ENCODE measurements at places on chromosomes 4 and X. TPM values are rescaled to one million over a fixed set of nuclear protein-coding genes. Genes with fewer than 3 reads are reported as not detected.

DNA sequence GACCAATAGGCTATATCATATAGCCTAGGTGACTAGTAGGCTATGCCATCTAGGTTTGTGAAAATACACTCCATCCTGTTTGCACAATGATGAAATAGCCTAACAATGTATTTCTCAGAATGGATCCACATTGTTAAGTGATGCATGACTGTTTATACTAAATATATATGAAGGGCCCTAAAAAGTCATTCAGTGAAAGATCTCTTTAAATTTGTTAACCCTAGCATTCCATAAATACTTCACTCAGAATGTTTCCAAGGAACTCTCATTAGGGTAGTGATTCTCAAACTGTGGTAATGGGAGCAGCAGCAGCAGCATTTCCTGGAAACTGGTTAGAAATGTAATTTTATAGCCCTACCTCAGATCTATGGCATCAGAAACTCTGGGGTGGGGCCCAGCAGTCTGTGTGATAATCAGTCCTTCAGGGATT is 74.9 kb downstream of the PRRG1 start:
- no peak for DNase-seq

DNA sequence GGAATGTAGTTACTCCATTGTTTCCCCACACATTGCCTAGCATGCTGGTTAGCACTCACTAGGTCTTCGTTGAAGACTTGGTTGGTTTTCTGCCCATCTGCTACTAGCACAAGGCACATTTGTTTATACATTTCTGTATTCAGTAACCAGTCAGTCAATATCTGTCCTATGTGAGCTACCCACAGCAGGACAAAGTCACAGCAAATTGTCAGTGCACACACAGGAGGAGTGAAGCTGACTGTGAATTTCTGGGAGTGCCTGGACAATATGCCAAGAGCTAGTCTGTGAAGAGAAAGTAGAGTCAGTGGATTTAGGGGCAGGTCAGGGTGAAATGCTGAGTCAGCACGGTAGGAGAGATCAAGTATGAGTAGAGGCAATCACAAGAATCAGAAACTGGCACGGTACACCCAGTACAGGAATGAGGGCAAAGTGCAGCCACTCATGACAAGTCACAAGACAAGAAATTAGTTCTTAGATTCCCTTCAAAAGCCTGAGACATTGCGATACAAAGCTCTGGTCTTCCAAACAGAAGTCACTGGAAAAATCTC is 1049.8 kb upstream of the POU3F4 start:
- DNase-seq, result no peak

DNA sequence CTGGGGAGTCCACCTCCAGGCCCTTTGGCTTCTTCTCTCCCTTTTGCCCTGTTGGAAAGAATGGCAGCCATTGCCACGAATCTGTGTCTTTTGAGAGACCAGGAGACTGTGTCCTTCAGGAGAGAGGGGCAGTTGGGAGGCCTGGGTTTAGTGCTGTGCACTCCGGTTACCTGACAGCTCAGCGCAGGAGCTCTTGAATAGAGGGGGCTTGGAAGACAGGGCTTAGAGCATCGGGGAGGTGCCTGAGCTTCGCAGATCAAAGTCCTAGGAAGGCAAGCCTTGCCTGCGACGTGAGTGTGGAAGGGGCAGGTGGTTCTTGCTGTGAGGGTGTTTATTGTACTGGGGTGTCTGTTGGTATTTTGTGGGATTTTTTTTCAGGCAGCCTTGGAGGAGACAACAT is 41.9 kb upstream of the TADA2B start:
- DNase-seq, result no peak

GRCh38 chrX:102849396-102849795 is 87.7 kb upstream of the RAB40AL start:
- DNase-seq, result no peak

Gene ELF2
- 35.2 TPM for total RNA-seq

Gene GLRB
- not detected for total RNA-seq

Gene CCKAR
- total RNA-seq, result not detected

Gene PDLIM3
- not detected for total RNA-seq

Gene CD38
- 128 TPM for total RNA-seq

Gene RPS3A
- total RNA-seq, result 1,515 TPM

Gene NLGN4X
- total RNA-seq, result not detected
